ENCODE measurements at places on chromosomes 4 and X.

- DNase-seq = no peak
Observed at GRCh38 chrX:148540114-148540513, 39.7 kb downstream of the AFF2 start.

GRCh38 chr4:40559585-40560465 lies 69.8 kb downstream of the RBM47 start:
- no peak for DNase-seq

- no peak for DNase-seq
Observed at GRCh38 chr4:168570466-168570865, 73.6 kb downstream of the PALLD start.

- DNase-seq = no peak
Observed at GRCh38 chrX:63101879-63102620, 249.1 kb downstream of the SPIN4 start.

GRCh38 chr4:67723341-67723740 lies 22.4 kb upstream of the UBA6 start:
- no peak for DNase-seq

GRCh38 chr4:38154681-38155588 lies 194.7 kb downstream of the PTTG2 start:
- DNase-seq = no peak

GRCh38 chr4:150315691-150316090 lies 237.4 kb downstream of the DCLK2 start:
- no peak for DNase-seq

DNA sequence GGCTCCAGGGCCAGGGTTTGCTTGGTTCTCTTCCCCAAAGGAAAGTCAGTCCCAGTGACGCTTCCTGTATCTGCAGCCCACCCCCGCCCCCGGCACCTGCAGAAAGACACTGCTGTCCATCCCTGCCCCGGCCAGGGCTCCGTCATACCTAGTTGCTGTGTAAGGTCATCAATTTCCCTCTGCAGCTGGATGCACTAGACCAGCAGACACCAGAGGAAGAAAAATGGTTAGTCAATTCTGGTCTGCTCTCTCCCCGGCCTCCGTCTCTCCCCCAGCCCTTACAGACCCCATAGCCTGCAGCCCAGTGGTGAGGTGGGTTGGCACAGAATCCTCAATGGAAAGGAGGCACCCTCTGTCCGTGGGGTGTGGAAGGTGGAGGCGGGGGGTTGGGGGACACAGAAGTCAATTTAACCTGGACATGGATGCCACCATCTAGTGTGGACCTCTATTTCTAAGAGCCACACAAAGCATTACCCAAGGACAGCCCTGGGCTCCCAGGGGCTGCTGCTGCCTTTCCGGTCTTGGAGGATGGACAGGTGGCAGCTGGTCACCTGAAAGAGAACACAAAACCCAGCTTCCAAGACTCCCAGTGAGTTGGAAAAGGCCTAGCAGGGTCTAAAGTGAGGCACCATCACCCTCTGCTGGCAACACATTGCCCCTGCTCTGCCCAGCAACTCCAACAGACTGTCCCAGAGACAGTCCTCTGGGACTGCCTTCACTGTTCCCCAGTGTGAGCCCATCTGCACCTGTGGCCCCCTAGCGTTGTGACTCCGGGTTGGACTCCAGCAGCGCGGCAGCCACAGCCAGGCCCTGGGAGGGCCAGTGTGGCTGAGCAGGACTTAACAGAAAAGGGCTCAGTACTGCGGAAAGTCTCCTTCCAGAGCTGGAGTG lies 40.2 kb upstream of the NHSL2 start:
- DNase-seq = peak; percentile 3

DNA sequence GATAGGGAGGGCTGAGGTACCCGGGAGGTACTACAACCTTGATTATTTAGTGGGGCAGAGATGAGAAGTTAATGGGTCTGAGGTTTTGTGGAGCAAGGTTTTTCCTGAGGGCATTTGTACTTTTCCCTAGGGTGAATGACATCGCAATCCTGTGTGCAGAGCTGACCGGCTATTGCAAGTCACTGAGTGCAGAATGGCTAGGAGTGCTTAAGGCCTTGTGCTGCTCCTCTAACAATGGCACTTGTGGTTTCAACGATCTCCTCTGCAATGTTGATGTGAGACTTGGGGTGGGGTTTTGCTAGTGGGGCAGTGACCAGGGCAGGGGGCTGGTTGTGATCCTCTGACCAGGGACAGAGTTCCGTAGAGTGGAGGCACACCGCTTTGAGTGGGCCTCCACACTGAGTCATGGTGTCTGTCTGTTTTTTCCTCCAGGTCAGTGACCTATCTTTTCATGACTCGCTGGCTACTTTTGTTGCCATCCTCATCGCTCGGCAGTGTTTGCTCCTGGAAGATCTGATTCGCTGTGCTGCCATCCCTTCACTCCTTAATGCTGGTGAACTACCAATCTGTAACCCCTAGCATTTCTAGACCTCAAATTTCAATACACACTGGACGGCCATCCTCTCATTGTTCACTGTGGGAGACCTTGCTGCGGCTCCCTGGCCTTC lies 9.9 kb downstream of the MED12 start:
- DNase-seq = no peak

- DNase-seq = no peak
Observed at GRCh38 chr4:126182786-126183185, 868.0 kb downstream of the FAT4 start.

- DNase-seq = no peak
Observed at GRCh38 chr4:39702716-39703115, 4.8 kb downstream of the UBE2K start.

- DNase-seq = no peak
Observed at GRCh38 chr4:92433272-92433758, 129.5 kb downstream of the GRID2 start.

DNA sequence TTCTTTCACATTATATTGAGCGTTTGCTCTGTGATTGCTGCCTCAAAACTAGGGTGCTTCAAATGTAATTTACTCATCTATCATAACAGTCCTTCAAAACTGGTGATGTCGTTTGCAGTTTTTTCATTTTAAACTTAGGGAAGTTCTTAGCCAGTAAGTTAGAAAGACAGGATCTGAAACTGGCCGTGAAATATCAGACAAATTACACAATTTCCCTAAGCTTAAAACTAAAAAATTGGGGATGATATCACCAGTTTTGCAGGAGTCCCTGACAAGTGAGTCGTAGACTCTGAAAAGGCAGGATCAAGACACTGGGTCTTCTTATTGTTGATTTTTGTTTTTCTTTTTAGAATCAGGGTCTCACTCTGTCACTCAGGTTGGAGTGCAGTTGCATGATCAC lies 44.8 kb downstream of the MOB1B start:
- no peak for DNase-seq

GRCh38 chr4:26459756-26460530 lies 30.3 kb downstream of the CCKAR start:
- DNase-seq = no peak

- DNase-seq = no peak
Observed at GRCh38 chr4:106021737-106022410, 126.6 kb downstream of the NPNT start.

DNA sequence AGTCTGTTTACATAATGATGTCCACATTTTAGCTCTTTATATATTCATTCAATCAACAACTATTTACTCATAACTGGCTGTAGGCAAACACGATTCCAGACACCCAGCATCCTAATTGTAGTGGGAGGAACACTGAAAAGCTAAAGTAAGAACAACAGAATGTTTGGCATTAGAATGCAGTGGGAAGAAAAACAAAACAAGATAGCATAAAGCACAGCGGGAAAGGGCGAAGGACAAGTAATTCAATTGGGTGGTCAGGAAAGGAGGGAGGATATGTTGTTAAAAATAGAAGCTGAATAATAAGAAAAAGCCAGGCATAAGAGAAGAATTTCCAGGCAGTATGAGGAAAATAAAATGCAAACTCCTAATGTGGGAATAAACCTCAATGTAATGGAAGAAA lies 189.5 kb upstream of the FAT4 start:
- DNase-seq = no peak

GRCh38 chr4:88350786-88351185 lies 27.9 kb upstream of the HERC6 start:
- no peak for DNase-seq

GRCh38 chr4:59195839-59196238 lies 2004.3 kb upstream of the ADGRL3 start:
- DNase-seq = no peak

DNA sequence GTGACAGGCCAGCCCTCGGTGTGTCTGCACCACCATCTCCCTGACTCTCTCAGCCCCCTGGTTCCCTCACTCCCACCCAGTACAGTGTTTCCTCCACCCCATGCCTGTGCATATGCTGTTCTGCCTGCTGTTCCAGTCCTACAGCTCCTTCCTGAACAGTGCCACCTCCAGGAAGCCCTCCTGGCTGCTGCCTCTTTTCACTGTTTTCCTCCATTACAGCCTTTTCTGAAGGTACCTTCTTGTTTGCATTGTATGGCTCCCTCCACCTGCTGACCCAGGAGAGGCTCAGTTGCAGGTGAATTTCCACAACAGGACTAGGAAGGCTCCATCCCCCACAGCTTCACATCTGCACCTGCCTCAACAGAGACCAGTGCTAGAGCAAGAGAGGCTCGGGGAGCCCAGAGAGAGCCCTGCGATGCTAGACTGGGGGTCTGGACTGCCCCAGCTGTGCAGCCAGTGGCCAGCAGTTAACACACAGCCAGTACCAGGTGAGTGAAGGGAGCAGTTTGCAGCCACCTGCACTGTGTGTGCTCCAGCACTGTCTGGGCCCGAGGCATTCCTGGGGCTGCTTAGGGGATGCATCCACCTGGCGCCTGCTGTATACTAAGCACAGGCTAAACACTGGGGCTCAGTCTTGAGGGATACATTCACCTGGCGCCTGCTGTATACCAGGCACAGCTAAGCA lies 92.0 kb downstream of the ADRA2C start:
- no peak for DNase-seq

GRCh38 chr4:16310606-16311005 lies 84.3 kb upstream of the TAPT1 start:
- DNase-seq = no peak

GRCh38 chr4:7059662-7060061 lies 8.2 kb downstream of the GRPEL1 start:
- no peak for DNase-seq

DNA sequence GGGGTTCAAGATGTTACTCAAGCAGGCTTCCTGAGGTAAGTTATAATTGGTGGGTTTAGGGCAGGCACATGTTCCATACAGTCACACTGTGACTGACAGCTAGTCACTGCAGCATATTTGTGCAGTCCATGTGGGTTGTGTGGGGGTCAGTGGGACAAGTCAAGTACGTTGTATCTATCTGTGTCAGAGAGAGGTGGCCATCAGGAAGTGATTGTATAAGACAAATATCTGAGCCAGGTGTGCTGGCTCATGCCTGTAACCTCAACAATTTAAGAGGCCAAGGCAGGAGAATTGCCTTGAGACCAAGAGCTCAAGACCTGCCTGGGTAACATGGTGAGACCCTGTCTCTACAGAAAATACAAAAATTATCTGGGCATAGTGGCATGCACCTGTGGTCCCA lies 509.3 kb downstream of the CENPC start:
- no peak for DNase-seq

DNA sequence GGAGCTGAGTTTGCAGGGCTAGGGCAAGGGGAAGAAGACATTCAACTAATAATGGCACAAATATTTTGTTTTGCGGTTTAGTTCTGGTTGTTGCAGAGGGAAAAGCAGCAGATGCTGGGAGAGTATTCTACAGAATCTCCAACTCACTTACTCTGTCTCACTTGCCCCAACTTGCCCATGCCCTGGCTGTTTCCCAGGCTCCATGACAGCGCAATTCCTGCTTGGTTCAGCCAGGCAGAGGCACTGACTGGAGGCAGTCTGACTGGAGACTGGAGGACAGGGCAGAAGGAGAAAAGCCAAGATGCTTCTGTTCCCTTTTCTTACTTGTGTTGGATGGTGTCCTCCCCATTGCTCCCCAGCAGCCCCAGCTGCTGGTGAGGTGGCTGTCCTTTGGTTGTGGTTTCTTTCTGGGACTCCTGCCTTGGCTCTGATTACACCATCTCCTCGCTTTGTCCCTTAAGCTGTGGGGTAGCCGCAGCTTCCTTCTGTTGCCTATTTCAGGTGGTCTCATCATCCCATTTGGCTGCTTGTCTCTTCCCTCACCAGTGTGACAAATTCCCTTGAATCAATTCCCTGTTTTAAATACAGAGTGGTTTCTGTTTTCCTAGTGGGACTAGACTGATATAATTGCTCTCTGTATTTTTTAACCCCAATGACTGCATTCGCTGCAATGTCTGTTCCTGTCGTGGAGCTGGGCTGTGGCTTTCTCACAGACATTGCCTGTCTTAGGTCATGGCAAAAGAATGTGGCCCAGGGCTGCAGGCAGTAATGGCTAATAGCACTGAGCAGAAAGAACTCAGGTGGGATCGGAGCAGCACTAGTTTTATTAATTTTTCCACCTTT lies 24.2 kb upstream of the RASL11B start:
- no peak for DNase-seq

DNA sequence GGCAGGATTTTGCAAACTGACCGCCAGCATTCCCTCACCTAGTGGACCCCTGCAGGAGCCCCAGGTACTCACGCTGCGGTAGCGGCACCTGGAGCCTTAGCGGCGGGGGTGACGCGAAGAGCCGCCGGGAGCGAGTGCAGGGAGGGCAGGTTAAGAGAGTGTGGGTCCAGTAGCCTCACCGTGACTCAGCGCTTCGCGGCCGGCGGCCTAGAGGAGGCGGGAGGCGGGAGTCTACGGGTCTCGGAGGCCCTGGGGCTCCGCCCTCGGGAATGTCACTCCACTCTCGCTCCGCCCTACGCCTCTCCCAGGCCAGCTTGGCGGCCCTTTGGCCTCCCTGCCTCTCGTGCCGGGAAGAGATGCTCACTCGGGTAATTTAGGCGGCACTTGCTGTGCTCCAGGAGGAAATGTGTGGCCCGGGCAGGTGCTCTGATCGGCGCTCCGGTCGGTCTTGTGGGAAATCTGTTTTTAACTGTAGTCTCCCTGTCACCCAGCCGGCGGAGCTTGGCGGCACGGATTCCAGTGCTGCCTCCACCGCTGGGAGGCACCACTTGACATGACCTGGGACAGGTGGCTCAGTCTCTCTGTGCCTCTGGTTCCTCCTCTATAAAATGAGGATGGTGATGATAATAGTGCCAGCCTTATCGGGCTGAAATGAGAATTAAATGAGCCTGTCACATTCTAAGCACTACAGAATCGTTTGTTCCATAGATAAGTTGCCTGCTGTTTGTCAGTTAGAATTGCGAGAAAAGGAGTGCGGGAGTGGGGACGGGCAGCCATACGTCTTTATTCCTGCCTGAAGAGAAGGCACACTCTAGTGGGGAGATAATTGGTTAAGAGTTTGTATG lies at the start of gene PIR:
PIR (minus strand) TSS at position 216 of the 845 bp plus-strand sequence. CDS start 2,076 bp downstream, outside the sequence.
- no peak for DNase-seq

- DNase-seq = no peak
Observed at GRCh38 chr4:101555341-101555880, 208.1 kb upstream of the PPP3CA start.

GRCh38 chr4:146763560-146763959 lies 124.9 kb downstream of the POU4F2 start:
- DNase-seq = no peak
